Stimulated activated CD4-positive, alpha-beta T cell treated with anti-CD3 and anti-CD28 coated beads, TNF-alpha, amount 100 ng/mL, for 24 hours (primary cell): ENCODE measurements at places on chromosomes 2 and 18.

GRCh38 chr2:127810156-127810618 lies 784 bp downstream of the WDR33 start:
- DNase-seq, result no peak

- no peak for DNase-seq
These were observed 209.0 kb downstream of the FAM210A start for GRCh38 chr18:13517369-13517768.

DNA sequence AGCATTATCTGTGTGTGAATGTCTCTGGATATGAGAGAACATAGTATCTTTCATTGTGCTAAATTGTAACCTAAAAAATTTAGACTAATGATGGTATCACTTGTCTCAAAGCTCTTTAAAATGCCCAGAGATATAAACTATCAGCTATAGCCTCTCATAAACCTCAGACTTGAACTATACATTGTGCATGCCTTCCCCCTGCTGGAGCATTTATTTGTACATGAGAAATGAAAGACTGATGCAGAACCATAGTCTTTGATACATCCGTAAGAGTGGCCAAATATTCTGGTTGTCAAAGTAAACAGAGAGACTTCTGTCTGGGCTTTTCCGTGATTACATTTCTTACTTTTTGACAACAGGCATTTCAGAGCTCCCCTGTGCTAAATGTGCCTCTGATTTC lies 71.9 kb upstream of the CCDC68 start:
- DNase-seq, result no peak

- no peak for DNase-seq
These were observed 34.8 kb upstream of the IMP4 start for GRCh38 chr2:130307850-130308249.

DNA sequence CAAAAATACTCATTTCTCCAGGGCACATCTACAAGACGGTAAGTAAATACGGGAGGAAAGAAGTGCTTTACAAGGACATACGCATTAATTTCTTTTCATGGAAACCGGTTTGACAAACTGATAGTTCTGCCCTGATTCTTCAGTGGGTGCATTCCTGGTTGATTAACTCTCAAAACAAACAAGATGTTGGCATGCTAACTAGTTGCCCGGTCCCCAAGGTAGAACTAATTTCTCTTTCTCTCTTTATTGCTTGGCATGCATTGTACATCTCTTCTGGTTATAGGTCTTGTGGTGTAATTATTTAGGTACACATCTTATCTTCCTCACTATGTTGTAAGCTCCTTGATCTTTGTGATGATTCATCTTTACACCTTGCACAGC lies 46.9 kb upstream of the SPATS2L start:
- DNase-seq, result no peak

DNA sequence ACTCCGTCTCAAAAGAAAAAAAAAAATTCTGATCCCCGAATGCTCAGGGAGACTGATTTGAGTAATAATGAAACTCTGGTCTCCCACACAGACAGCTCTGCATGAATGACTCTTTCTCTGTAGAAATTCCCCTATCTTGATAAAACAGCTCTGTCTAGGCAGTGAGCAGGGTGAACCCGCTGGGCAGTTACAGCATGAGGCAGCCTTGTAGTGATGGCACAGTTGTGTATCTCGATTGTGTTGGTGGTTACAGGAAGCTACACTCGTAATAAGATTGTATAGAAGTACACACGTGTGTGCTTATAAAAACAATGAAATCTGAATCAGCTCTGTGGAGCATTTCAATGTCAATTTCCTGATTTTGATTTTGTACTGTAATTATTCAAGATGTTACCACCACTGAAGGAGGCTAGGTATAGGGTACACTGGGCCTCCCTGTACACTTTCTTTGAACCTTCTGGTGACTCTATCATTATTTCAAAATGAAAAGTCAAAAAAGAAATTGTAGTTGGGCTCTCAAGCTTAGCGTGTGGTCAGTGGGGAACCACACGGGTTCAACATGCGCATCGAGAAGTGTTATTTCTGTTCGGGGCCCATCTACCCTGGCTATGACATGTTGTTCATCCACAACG lies 34.9 kb upstream of the ATP8B1 start:
- peak; percentile 42 for DNase-seq

DNA sequence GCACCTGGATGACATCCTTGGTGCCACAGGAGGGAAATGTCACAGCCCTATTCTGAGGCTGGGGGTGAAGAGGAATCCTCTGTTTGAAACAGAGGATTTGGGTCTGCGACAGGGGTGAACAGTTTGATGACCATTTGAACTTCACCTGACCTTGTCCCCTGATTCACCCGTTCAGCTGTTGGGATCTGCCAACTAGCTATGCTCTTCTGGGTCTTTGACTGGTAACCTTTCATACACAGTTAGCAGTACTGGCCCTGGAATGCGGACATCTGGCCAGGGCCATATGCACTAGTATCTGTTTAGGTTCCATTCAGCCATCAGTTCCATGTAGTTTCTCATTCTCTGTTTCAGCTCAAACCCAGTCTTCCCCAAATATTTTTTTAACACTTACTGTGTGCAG lies 72.6 kb upstream of the MCFD2 start:
- no peak for DNase-seq

GRCh38 chr2:152189622-152190495 lies 14.3 kb upstream of the STAM2 start:
- DNase-seq, result no peak

GRCh38 chr2:28187186-28187585 lies 205.5 kb upstream of the FOSL2 start:
- DNase-seq, result no peak

GRCh38 chr2:118686346-118686745 lies 161.1 kb downstream of the EN1 start:
- no peak for DNase-seq

- no peak for DNase-seq
These were observed 13.0 kb downstream of the TEX44 start for GRCh38 chr2:231605607-231606091.

DNA sequence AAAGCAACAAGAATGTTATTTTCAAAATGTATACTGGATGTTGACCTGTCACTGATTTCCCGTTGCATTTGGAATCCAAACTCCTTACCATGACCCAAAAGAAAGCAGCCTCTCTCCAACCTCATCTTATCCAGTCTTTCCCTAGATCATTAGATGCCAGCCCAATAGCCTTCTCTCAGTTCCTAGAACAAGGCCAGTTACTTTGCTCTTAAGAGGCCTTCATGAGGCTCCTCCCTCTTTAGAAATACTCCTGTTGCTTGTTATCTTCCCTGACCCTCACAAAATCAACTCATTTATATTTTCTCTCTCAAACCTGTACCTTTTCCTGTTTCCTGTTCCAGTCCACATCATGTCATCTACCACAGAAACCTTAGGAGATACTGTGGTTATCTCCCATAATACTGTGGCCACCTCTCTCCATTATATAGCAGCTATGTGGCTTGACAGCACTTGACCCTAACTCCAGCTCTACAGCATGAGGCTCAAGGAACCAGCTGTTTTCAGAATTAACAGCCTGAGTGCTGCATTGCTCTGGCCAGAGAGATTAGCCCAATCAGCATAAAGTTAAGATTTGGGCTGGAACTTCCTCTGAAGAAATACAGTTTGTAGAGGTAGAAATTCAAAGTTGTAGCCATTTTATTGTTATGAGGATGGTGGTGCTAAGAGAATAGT lies 22.8 kb downstream of the SRBD1 start:
- no peak for DNase-seq

GRCh38 chr2:207115715-207116364 lies 49.9 kb downstream of the KLF7 start:
- DNase-seq, result no peak

DNA sequence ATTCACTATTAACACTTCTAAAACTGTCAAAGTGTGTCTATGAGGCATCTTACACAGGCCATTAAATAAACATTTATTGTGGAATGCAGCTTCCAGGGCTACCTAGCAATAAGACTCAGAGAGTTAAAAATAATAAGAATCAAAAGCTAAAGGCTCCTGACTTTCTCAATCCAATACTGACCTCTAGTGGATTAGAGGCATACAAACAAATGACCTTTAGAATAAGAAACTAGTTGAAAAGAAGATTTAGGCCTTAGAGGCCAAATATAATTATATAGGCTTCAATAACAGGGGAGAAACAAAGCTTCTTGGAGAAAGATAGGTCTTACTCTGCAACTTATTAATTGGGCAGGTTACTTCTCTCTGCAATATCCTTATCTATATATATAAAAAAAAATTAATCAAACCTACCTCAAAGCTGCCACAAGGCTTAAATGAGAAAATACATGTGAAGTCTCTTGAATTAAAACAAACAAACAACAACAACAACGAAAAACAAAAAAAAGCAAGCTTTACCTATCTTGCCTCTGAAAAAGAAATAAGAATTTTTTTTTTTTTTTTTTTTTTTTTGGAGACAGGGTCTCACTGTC lies 246.1 kb downstream of the EXOC6B start:
- DNase-seq, result no peak

GRCh38 chr2:234595829-234596228 lies 98.9 kb upstream of the ARL4C start:
- DNase-seq, result no peak

GRCh38 chr2:216362730-216363129 lies 9.6 kb downstream of the MARCHF4 start:
- no peak for DNase-seq

- no peak for DNase-seq
These were observed 349.2 kb downstream of the XIRP2 start for GRCh38 chr2:167237478-167237877.

- DNase-seq, result no peak
These were observed 676 bp downstream of the KLHL23 start for GRCh38 chr2:169734169-169734847.

DNA sequence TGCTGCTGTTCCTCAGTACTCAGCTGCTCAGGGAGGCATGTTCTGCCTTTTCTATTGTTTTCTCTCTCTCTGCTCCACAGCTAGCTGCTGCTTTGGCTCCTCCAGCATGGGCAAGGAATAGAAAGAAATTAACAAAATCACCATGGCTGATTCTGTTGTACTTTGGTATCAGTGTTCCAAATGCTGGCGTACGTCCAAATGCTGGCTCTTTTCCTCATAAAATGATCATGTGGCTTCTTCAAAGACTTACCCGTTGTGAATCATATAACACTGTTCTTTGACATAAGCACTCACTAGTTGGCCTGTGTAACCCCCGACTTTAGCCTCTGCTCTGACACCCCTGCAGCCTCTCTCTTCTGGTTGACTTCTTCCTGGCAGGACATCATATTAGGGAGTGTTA lies 547.6 kb downstream of the CPS1 start:
- DNase-seq, result no peak

DNA sequence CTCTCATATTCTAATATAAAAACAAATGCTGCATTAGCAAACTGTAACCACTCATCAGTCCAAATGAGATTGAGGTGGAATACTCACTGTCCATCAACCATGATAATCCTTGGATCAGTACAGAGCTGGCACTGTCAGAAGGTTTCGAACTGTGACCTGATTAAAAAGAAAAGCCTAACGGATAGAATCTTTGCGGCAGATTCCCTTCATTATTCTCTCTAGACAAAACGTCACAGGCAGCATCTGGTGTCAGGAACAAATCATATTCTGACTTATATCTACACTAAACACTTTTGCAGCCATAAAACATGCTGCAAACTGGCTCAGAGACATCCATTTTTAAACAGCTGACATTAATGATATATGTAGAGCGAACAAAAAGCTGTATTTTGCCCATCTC lies 677.7 kb upstream of the NXPH2 start:
- DNase-seq, result no peak

GRCh38 chr2:28868611-28869010 lies 1.5 kb downstream of the TRMT61B start:
- no peak for DNase-seq

DNA sequence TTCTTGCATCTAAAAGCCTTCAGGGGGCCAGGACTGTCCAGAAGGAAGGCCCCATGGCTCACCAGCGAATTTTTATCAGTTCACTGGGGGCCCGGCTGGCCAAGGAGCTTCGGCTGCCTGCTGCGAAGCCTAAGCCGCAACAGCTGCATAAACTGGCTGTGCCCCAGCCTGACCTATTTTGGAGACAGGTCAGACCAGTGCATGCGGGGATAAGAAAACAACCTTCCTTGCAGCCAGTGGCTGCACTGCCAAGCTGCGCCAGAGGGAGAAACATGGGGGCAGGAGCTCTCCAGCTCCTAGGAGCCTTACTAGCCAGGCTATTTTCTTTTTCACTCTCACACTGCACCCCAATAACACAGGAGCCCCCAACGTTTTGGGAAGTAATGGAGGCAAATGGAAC lies 15.2 kb downstream of the PAX3 start:
- no peak for DNase-seq

DNA sequence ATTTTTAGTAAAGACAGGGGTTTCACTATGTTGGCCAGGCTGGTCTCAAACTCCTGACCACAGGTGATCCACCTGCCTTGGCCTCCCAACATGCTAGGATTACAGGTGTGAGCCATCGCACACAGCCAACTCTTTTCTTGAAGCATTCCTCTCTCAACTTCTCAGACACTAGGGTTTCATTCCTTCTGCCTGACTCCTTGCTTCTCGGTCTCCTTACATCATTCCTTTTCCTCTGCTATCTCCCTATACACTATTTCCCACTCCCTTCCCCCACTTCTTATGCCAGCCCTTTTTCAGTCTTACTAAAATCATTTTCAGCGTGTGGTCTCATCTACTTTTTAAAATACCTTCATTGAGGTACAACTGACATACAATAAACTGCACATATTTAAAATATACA lies 6.1 kb downstream of the SOS1 start:
- no peak for DNase-seq

DNA sequence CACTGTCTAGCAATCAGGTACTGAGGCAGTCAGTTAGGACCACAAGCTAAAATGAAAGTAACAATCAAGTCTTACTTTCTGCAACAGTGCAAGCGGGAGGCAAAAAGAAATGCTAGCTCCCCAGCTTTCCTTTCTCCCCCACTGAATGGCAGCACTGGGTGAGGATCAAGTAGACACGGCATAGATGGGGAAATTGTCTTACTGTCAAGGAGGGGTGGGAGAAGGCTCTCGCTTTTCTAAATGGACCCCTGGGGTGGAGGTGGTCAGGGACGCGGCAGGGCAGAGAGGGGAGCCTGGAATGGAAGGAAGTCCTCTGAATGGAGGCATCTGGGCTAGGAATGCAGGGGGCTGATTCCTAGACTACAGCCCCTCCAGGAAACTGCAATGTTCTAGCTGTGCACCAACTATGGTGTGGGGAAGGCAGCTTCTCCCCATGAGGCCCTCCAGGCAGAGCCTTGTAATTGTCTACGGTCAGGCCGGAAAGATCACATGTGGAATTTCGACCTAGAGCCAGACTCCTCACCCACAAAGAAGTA lies 24.3 kb downstream of the METTL8 start:
- no peak for DNase-seq

DNA sequence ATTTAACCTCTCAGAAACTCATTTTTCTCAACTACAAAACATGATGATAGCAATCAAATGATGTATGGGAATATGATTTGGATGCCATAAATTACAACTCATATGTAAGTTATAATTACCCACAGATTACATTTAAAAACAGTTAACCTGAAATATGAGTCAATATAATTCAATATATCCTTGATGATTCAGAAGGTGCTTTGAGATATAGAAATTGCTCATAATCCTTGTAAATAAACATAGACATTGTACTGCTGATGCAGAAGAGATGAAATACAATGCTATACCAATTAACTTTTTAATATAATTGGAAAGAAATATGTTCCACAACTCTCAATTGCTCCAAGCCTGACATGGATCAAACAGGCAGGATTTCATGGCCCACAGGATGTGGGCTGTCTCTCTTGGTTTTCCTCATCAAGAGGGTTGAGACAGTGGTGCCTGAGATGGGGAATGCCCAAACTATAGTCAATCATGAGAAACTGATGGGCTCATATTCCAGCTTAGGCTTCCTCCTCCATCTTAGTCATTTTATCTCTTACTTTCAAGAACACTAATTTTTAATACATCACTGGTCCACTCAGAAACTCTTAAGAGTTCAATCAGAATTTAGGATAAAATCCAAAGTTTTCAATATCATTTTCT lies 49.4 kb downstream of the NCKAP5 start:
- DNase-seq, result no peak
